ENCODE measurements at places on chromosomes 12 and 14.

GRCh38 chr12:92695577-92695976, 7.2 kb upstream of the PLEKHG7 start:
- DNase-seq: no peak

- DNase-seq: no peak
Measured at GRCh38 chr14:59675394-59675793, 98.8 kb upstream of the CCDC175 start.

DNA sequence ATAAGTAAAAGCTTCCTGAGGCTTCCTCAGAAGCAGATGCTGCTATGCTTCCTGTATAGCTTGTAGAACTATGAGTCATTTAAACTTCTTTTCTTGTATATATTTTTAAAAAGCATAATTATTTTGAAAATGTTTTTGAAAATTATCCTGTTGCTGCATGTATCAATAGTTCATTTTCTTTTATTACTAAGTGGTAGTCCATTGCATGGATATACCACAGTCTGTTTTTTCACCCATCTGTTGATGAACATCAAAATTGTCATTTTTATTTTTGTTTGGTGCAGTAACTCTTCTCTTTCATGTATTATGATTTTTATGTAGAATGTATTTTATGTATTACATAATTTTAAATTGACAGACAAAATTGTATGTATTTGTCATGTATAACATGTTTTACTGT, 81.4 kb downstream of the TMTC3 start:
- no peak for DNase-seq

- DNase-seq: no peak
Measured at GRCh38 chr12:69274861-69275260, 35.5 kb downstream of the CPSF6 start.

DNA sequence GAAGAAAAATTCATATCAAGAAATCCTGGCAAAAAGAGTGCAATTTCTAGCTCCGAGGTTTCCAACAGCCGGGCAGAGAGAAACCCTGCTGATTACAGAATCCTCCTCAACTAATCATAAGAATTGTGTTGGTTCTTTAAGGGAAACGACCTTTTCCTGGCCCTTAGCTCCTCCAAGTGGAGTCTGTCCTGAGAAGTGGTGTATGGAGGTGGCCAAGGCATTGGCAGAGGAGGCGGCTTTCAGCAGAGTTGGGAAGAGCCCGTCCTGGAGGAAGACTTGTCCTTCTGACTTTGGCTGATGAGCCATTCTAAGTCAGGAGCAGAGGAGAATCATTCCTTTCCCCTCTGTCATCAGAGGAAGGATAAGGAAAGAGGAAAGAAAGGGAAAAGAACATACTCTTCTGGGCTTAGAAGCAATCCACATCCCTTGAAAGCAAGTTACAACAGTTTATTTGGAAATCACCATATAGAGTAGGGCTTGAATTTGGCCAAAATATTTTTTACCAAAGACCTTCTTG, 46.5 kb upstream of the PTCSC3 start:
- no peak for DNase-seq

DNA sequence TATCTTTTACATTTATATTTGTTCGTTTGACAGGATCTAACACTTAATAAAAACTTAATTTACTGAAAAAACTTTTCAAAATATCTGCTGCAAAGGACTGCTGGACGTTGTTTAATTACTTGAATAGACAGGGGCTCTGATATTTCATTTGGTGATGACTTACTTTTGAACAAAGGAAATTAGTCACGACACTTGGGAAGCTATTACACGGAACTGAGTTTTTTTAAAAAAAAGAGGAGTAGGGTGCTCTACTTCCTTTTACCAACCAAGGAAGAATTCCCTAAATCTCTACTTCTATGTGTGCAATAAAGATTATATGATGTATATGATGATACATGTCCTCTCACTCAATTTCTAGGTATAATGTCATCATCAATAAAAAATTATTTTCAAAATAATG, 4.7 kb downstream of the FGD6 start:
- no peak for DNase-seq

- DNase-seq: no peak
Measured at GRCh38 chr14:61470261-61470960, 149.0 kb downstream of the PRKCH start.

- DNase-seq: no peak
Measured at GRCh38 chr12:118015944-118016343, 559 bp upstream of the RFC5 start.

DNA sequence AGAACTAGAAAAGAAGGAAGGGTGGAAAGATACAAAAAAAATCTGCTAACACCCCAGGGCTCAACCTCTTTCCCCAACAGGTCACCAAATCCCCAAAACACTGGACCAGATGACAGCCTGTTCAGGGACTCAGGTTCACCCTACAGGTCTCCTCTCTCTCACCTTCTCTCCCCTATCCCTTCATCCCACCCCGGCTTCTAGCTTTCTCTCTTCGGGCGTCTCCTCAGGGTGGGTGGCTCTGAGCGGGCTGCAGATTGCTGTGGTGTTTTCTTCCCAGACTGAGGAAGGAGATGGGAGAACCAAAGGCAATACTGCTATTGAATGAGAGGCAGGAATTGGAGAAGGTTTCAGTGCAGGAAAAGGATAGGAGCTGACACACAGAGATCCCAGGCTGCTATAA, 39.3 kb downstream of the ANO2 start:
- DNase-seq: no peak

- peak; percentile 66 for DNase-seq
Measured at GRCh38 chr14:65879248-65880009, 466.9 kb downstream of the FUT8 start.

- no peak for DNase-seq
Measured at GRCh38 chr12:117042862-117043261, 56.4 kb downstream of the TESC start.

- DNase-seq: peak; percentile 10
Measured at GRCh38 chr12:107373238-107373809, 280.0 kb upstream of the CRY1 start.

DNA sequence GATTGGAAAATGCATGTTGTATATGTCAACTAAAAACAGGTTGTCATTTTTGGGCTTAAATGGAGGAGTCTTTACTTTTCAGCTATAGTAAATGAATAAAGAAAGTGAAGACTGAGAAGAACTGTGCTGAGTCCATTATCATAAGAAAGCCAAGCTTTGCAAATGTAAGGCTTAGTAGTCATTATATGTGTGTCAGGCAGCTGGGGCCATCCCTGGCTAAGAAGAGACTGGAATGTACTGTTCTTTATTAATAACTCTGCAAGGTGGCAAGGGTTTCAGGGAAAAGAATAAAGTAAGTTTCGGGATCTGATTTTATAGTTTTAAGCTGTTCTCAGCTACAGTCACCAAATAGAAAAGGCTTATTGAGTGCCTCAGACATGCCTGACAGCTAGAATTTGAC, 48.7 kb downstream of the SRGAP1 start:
- DNase-seq: no peak

GRCh38 chr12:49967777-49968250, 4.9 kb upstream of the AQP6 start:
- DNase-seq: no peak

DNA sequence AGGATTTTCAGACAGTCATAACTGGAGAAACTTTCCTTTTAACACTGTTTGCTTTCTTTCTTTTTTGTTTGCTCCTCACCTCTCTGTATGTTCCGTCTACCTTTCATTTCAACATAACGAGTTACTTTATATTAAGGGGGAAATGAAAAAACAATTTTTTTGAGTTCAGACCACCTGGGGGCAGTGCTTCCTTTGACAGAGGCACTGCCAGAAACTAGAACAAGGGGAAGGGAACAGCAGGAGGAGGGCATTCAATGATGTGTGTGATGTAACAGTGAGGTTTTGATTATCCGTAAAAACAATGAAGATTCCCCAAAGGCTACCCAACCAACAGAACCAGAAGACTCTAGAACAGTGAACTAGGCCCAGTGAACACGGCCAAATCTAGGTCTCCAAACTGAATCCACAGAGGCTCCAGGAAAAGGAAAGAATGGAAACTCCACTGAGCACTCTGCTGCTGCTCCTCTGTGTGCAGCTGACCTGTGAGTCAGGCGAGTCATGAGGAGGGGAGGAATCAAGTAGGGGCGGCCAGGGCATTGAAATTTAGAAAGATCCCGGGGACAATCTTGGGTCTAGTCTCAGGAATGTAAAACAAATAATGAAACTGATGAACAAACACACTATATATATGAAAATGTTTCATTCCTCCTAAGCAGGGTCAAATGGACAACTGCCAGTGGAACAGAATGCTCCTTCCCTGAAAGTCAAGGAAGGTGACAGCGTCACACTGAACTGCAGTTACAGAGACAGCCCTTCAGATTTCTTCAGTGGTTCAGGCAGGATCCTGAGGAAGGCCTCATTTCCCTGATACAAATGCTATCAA, 323.5 kb downstream of the DAD1 start:
- no peak for DNase-seq

DNA sequence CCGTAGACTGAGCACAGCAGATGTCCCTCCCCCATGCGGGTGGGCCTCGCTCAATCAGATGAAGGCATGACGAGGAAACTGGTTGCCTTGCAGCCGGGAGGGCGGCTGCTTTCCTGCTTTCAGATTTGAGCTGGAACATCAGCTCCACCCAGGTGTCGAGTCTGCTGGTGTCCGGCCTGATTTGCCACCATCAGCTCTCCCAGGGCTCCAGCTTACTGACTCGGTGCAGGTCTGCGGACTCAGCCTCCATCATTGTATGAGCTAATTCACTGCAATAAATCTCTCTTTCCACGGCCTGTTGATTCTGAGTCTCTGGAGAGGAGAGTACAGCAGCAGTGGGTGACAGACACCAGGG, 156.2 kb downstream of the KIF26A start:
- DNase-seq: no peak

GRCh38 chr14:26741711-26742212, 143.9 kb upstream of the NOVA1 start:
- no peak for DNase-seq

- peak; percentile 65 for DNase-seq
Measured at GRCh38 chr12:92055877-92056276, 89.8 kb downstream of the BTG1 start.

DNA sequence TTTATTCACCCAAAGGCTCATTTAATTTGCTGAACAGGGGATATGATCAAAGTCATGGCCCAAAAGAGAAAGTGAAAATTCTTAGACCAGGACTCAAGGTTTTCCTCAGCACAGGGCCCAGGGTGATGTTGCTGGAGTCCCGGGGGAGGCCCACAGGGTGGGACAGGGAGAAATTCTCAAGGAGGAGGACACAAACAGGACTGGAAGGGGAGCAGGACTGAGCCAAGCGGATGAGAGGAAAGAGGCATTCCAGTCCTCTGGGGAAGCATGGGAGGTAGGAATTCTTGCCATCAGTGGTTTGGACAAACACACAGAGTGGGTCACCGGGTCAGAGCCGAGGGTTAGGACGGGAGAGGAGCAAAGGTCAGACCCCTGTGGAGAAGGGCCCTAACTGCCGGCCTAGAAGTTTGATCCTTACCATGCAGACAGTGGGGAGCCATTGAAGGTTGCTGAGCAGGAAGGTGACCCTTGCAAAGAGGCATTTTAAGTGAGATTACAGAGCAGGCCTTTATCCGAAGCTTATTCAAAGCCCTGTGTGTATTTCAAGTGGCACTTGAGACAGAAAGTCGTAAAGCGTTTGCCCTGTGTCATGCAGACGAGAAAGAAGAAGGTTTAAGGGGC, 68.4 kb upstream of the PTGR2 start:
- DNase-seq: no peak

- DNase-seq: no peak
Measured at GRCh38 chr12:65300097-65300496, 21.6 kb downstream of the MSRB3 start.

DNA sequence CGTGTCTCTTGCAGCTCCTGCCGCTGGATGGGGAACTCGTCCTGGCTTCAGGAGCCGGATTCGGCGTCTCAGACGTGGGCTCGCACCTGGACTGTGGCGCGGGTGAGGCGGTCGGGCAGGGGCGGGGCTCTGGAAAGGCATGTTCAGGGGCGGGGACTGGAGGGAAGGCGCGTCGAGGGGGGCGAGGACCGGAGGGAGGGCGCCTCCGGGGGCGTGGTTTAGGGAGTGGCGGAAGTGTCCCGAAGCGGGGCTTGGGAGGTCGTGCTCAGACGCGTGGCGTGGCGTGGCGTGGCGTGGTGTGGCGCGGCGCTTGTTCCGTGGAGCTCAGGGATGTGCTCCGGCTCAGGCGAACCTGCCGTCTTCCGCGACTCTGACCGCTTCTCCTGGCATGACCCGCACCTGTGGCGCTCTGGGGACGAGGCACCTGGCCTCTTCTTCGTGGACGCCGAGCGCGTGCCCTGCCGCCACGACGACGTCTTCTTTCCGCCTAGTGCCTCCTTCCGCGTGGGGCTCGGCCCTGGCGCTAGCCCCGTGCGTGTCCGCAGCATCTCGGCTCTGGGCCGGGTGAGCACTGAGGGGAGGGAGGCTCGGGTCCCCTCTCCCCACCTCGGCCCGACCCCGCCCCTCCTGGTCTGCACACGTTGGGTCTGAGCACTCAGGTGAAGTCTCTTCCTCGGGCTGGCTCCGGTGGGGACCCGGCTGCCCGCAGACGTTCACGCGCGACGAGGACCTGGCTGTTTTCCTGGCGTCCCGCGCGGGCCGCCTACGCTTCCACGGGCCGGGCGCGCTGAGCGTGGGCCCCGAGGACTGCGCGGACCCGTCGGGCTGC, 6.2 kb downstream of the AMN start:
- DNase-seq: peak; percentile 43

DNA sequence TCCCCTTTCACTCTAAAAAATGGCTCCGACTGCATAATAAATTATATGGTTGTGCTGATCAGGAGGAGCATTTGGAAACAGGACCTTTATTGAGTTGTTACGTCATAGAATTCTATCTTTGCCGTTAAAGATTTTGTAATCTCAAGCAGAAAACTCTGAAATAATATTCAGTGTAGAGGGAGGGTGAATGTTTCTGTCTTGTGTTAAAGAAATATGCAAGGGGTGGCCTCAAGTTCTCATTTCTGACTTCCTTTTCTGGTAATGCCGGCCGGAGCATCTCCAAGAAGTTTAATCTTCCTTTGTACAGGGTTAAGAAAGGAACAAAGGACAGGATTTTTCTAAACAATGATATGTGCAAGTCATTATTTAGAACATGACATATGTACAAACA, 165.1 kb downstream of the SLC38A4 start:
- no peak for DNase-seq

DNA sequence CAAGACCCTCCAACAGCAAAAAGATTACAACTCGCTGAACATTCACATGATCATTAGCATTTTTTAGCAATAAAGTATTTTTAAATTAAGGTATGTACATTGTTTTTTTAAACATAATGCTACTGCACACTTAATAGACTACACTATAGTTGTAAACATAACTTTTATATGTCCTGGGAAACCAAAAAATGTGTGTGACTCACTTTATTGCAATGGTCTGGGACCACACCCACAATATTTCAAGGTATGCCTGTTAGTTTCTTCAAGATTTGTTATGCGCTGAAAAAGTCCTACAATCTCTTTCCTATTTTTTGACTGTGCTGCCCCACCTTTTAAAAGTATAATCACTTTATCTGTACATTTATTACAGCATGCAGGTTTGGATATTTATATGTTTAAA, 30.4 kb upstream of the PCNX4 start:
- no peak for DNase-seq

- no peak for DNase-seq
Measured at GRCh38 chr12:66896797-66897196, 217.9 kb upstream of the GRIP1 start.

GRCh38 chr12:30694412-30695198, 1.1 kb downstream of the IPO8 start:
- peak; percentile 8 for DNase-seq

- no peak for DNase-seq
Measured at GRCh38 chr12:20588042-20588441, 107.1 kb upstream of the SLCO1C1 start.

GRCh38 chr12:3076730-3077571, at the start of gene TSPAN9:
TSPAN9 (plus strand) TSS chr12:3077379; CDS start chr12:3201194, 123,815 bp downstream.
- peak; percentile 39 for DNase-seq
